Stimulated activated CD4-positive, alpha-beta T cell treated with anti-CD3 and anti-CD28 coated beads, Interleukin-2, amount 100 ng/mL, for 24 hours (primary cell): ENCODE measurements at places on chromosomes 11 and 22.

- no peak for DNase-seq
Observed at GRCh38 chr11:3153291-3153861, 11.7 kb downstream of the OSBPL5 start.

GRCh38 chr11:10309163-10310093 is 4.6 kb downstream of the ADM start:
- DNase-seq, result no peak

DNA sequence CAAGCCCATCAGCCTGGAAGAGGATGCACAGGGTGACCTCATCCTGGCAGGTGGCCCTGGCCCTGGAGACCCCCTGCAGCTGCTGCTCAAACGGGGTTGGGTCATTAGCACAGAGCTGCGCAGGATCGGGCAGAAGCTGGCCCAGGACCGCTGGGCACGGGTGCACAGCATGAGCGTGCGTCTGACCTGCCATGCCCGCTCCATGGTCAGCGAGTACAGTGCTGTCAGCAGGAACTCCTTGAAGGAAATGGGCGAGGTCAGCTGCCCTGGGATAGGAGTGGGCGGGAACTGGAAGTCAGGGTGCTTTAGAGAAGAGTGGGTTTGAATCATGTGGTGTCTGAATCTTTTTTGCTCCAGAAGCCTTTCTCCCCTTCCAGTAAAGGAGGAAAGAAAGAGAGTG is 61.1 kb downstream of the INSC start:
- DNase-seq, result no peak

- no peak for DNase-seq
Observed at GRCh38 chr22:31637891-31638618, 24.0 kb downstream of the PISD start.

GRCh38 chr11:123194337-123195187 is 486 bp downstream of the CLMP start:
- DNase-seq, result peak; percentile 13

GRCh38 chr11:77438487-77438886 is 35.4 kb downstream of the PAK1 start:
- DNase-seq, result no peak

DNA sequence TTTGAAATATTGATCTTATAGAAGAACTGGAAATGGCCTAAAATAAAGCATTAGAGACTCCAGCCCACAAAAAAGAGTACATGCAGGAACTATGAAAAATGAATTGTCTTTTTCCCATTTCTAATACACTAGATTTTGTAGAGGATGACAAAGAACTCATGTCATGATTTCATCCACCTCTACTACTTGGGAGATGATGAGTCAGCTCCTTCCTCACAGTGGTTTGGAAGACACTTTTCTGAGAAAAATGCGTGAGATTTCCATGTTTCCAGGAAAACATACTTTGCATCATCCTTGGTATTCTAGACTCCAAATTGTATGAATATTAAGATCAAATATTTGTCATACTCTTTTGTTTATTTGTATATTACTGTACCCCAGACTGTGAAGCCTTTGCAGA is 500.5 kb downstream of the FAM181B start:
- DNase-seq, result no peak

DNA sequence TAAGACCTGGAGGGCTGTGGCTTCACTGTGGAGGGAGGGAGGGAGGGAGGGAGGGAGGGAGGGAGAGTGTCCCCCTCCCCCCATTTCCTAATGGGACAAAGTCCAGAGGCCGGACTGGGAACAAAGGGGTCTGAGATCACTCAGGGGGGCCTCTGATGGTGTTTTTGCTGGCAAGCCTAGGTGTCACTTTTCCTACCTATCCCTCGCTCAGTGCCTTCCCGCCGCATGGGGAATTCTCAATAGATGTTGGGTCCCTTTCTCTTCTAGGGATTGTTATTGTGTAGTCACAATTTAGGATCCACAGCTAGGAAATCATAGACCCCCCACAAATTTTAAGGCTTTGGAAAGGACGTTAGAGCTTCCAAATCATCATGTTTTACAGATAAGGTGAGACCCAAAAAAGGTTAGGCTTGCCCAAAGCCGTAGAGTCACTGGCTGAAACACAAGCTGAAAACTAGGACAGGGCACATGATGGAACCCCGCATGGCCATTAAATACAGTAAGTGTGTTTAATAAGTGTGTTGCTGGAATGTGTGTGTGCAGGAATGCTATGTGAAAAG is 4.8 kb upstream of the FTH1 start:
- no peak for DNase-seq

DNA sequence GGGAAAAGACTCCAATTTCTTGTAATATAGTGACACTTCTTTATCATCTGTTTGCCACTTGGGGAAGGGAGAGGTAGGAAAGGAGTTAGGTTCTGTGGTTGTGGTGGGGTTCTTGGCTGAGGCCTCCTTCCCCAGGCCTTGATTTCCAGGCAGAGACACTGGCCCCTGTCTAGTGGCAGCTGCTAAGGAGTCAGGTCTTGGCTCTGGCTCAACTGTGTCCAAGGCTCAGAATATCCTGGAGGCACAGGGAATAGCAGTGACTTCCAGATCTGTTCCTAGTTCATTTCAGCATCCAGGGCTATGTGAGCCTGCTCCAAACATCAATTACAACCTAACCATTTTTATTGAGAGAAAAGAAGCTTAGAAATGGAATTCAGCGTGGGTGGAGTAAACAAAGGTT is 29.5 kb downstream of the PPFIBP2 start:
- DNase-seq, result no peak

- DNase-seq, result no peak
Observed at GRCh38 chr11:102420547-102420946, 32.0 kb downstream of the TMEM123 start.
